IMR-90 (cell line): ENCODE measurements at places on chromosomes 12 and 14. TPM values are rescaled to one million over a fixed set of nuclear protein-coding genes. Genes with fewer than 3 reads are reported as not detected.

- H3K4me3 ChIP-seq, result no peak overlapping the region
- peaks cover 2% of the 10 kb centered on the region; the same call in 1 of the 2 replicates for H3K36me3 ChIP-seq
- H3K27ac ChIP-seq, result peak overlapping the region; percentile 9; the same call in 1 of the 2 replicates
- no peak for DNase-seq
- peaks cover 6% of the 10 kb centered on the region for H3K4me1 ChIP-seq
- no peaks in the 10 kb centered on the region for H3K27me3 ChIP-seq
Observed at GRCh38 chr14:63616015-63616414, 25.7 kb downstream of the WDR89 start.

GRCh38 chr14:49221316-49221715, 364.9 kb downstream of the RPS29 start:
- no peaks in the 10 kb centered on the region for H3K27me3 ChIP-seq
- no peak overlapping the region for H3K27ac ChIP-seq
- H3K4me1 ChIP-seq, result no peaks in the 10 kb centered on the region
- H3K4me3 ChIP-seq, result no peak overlapping the region

ATN1 gene
- 2.5 and 3.4 TPM in 2 replicates for total RNA-seq

DNA sequence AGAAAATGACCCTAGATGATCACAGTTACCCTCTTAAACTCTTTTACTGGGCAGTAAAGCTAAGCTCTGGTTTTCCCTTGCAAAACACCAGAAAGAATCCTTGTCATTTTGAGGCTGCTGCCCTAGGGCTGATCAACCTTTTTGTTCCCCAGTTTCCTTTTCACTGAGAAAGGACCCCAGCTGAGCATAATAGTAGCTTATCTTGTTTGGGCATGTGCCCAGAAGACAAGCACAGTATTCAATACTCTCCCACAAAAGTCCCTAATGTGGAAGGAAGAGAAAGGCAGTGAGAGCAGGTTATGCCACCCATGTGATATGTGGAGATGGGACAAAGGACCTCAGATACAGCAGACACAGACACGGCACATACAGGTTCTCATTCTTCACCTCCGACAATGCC, 332.6 kb upstream of the TMPO start:
- no peaks in the 10 kb centered on the region for H3K27me3 ChIP-seq
- no peaks in the 10 kb centered on the region for H3K36me3 ChIP-seq
- no peak overlapping the region for H3K4me3 ChIP-seq
- H3K4me1 ChIP-seq, result no peaks in the 10 kb centered on the region

DNA sequence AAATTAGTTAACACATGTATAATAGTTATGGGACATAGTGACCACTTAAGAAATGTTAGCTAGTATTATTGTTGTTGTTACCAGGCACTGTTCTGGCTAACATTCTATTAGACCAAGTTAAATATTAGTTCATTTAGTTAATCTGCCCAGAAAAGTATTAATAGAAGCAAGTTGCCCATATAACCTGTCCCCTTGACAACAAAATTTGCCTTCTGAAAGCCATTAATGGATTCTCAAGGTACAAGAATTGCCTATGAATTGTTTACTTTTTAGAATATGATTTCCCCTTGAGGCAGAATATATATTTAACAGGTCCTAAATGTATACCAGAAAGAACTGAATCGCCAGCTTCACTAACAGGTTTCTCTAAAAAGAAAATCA, 167.3 kb upstream of the TMCC3 start:
- H3K4me3 ChIP-seq, result no peak overlapping the region
- H3K4me1 ChIP-seq, result no peaks in the 10 kb centered on the region
- H3K27ac ChIP-seq, result no peak overlapping the region
- H3K36me3 ChIP-seq, result no peaks in the 10 kb centered on the region
- peaks cover 2% of the 10 kb centered on the region for H3K27me3 ChIP-seq

ALDH2 gene
- 12.5 and 16.0 TPM in 2 replicates for total RNA-seq

PRPH gene
- not detected in 2 replicates for total RNA-seq

GRCh38 chr14:38197784-38198335, 9.8 kb upstream of the SSTR1 start:
- H3K4me3 ChIP-seq, result no peak overlapping the region
- H3K27ac ChIP-seq, result no peak overlapping the region
- no peaks in the 10 kb centered on the region for H3K36me3 ChIP-seq
- H3K27me3 ChIP-seq, result no peaks in the 10 kb centered on the region
- H3K4me1 ChIP-seq, result peaks cover 9% of the 10 kb centered on the region
- peak; percentile 65 for DNase-seq

DNA sequence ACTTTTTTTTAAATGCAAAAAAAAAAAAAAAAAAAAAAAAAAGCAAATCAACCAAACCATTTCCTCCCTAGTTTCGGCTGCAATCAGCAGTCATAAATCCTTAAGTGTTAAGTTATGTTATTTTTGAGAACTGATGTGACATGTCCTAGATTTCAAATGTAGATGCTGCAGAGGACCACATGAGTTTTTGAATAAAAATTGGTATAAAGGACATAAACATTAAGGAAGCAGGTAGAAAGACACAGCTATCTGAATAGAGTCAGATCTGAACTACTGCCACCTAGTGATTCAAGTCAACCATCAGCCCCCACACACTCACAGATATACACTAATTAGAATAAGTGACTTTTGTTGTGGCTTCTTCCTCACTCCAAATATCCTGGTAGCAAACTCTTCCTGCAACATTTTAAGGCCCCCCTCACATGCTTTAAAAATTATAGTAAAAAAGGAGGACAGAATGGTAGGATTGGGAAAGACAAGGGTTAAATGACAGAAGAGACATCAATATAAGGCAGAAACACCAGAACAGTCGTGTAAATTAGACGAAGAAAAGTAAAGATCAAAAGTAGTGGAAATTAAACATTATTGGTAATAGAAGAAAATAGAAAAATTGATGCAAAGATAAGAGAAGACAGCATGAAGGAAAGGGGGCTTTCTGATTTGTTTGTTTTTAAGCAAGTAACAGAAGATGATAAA, 394.5 kb upstream of the ATP2B1 start:
- peaks cover 3% of the 10 kb centered on the region for H3K4me1 ChIP-seq
- H3K27me3 ChIP-seq, result no peaks in the 10 kb centered on the region
- DNase-seq, result peak; percentile 53
- H3K27ac ChIP-seq, result no peak overlapping the region
- no peak overlapping the region for H3K4me3 ChIP-seq

CCDC175 gene
- not detected in 2 replicates for total RNA-seq

ANKRD9 gene
- 3.9 and 5.3 TPM in 2 replicates for total RNA-seq

MANSC4 gene
- total RNA-seq, result not detected in 2 replicates

- no peak overlapping the region for H3K4me3 ChIP-seq
- H3K27ac ChIP-seq, result no peak overlapping the region
- no peak for DNase-seq
- H3K4me1 ChIP-seq, result peaks cover 13% of the 10 kb centered on the region
Observed at GRCh38 chr12:50515587-50515986, 10.8 kb downstream of the DIP2B start.

- no peak overlapping the region for H3K27ac ChIP-seq
- peaks cover 1% of the 10 kb centered on the region; the same call in 1 of the 2 replicates for H3K4me1 ChIP-seq
- peaks cover 15% of the 10 kb centered on the region; the same call in 1 of the 2 replicates for H3K27me3 ChIP-seq
- no peak for DNase-seq
- H3K36me3 ChIP-seq, result no peaks in the 10 kb centered on the region
Observed at GRCh38 chr14:70660967-70661893, 19.5 kb downstream of the TTC9 start.

JAG2 gene
- total RNA-seq, result 0.18 and 0.28 TPM in 2 replicates
